ENCODE measurements at places on chromosomes 11 and 22.

DNA sequence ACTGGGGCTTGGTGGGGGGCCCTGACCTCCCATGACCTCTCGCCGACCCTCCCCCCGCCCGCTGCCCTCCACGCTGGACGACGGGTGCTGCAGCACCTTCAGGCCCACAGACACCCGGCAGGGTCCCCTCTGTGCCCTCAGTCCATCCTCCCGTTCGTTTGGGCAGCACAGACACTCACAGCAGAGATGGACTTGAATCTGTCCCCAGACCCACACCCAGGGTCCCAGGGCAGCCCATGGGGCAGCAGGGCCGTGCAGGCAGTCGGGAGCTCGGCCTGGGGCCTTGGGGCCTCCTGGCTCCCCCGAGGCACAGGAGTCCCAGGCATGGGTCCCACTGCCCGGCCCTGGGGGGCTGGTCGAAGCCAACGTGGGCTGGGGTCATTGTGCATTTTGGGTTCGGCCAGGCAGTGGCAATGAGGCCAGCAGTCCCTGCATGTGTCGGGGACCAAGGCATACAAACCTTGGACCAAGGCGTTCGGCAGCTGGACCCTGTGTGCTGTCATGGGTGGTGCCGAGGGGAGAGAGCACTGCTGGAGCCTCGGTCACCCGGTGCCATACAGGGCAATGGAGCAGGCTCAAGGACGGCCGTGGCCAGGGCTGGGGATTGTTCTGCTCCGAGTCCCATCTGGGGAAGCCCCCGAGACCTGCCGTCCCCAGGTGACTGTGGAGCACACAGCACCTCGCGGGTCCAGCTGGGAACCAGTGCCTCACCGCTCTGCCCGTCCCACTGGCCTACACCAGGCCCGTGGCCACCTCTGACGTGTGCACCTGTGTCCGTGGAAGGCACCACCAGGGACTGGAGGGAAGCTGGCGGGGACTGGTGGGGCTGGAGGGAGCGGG lies 19.3 kb upstream of the BRSK2 start:
- no peak for DNase-seq

GRCh38 chr22:29753808-29754657 lies 12.8 kb downstream of the ZMAT5 start:
- no peak for DNase-seq

- no peak for DNase-seq
These were observed 352 bp downstream of the C22orf23 start for GRCh38 chr22:37953062-37953436.

DNA sequence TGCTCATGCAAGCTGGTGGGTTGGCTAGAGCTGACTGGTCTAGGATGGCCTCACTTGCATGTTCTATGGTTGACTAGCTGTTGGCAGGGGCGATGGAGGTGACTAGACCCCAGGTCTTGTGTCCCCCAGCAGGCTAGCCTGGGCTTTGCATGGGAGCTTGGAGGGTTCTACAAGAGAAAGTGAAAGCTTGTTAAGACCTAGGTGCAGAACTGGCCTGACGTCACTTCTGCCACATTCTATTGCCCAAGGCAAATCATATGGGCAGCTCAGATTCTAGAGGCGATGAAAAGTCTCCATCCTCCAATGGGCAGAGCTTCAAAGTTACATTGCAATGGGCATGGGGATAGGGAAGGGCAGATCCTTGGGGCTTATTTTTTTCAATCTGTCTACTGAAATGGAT lies 170.9 kb downstream of the MIAT start:
- no peak for DNase-seq

- no peak for DNase-seq
These were observed 19.2 kb downstream of the TBX1 start for GRCh38 chr22:19779685-19780268.

DNA sequence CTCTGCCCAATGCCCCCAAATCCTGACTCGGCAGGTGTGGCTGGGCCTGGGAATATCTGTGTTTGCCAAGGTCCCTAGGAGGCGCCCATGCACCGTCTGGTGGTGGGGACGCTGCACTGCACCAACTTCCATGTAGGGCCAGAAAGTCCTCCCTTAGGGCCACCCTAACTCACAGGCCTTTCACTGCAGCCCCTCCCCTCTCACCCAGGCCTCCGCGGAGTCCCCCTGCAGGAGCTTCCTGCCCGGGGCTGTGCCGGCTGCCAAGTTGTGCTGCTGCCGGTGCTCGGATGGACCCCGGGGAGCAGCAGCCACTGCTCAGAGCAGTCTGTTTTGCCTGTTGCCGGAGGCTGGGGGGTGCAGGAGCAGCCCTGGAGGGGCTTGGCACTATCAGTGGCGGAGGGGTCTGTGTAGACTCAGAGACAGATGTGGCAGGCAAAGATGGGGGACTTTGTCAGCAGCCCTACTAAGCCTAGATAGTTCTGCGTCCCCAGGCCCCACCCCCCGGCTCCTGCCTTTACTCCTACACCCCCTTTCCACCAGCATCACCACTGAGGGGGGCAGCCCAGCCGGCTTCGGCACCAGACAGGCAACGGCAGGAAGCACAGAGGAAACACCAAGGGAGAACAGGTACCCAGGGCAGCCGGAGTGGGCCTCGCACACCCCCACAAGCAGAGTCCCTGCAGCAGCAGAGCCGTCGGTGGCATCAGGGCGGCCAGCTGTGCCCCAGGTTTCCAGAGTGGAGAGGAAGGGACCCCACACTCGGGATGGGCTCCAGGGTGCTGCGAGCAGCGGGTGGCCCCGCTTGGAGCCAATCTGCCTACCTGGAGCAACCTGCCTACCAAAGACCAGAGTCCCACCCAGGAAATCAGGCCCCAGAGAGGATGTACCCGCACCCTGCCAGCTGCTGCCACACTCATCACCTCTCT lies 124.3 kb downstream of the TRIM29 start:
- no peak for DNase-seq

- no peak for DNase-seq
These were observed 725.5 kb downstream of the METTL15 start for GRCh38 chr11:28833670-28834069.

GRCh38 chr11:49851971-49852389 lies 100.2 kb upstream of the OR4C13 start:
- no peak for DNase-seq

DNA sequence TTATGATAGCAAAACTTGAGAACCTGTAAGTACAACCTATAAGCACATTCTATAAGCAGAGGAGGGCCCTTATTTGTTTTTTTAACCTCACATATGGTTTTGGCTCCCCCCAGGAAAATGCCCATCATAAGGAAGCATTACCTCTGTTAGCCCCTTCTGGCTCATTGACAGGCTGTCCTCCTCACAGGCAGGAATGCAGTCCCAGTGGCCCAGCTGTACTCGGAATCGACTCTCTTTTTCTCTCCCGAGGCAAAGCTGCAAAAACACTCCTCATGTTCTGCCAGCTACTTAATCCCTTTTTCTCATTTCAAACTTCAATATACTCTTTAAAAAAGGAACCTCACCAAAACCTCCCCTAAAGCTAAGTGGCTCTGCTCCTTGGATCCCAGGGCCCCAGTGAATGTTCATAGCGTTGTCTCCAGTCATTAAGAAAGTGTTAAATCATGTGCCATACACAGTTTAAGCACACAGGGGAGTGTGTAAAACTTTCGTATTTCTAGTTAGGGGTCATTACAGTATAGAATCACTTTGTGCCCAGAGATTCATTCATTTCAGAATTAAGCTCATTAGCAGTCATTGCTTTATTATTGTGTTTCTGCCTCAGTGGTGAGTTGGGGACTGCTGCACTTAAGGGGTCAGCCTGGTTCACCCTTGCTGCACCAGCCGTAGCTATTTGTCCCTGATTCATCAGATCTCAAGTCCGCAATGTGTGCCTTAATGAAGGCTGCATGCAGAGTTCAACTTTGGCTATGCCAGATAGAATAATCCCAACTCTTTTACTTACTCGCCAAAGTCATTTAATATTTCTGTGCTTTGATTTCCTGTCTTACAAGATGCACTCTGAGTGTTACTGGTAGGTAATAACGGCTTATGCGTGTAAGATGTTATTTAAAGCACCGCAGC lies 57.6 kb downstream of the JRKL start:
- no peak for DNase-seq

DNA sequence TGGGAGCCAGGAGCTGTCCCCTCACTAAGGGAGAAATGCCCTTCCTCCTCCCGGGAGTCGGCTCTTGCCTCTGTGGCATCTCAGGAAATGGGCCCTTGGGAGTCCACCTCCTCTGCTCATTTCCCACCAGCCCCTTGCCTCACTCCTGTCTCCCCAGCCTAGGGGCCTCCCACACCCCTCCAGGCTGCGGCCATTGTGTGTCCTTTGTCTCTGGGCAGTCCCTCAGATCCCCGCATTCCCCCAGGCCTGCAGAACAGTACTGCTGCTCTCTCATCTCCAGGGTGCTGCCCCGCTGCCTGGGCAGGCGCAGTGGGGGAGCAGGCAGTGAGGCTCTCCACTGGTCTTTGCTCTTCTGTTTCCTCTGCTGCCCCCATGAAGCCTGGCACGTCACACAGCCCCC lies 25.0 kb downstream of the ADA2 start:
- DNase-seq = no peak

DNA sequence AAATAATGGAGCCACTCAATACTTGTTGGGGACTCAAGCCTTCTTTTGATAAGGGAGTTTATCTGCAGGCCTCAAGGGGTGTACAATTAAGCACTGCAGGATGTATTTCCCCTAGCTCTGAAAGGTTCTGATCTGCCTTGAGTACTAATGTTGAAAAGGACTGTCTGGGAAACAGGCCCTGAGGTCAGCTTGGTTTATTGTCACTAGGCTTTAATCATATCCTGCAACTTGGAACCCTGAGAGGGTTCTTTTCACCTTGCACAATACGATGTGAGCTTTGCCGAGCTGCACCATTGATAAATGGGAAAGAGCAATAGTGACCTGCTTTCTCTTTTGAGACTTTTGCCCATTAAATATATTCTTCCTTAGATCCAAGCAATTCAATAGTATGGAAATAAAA lies 31.6 kb upstream of the HORMAD2 start:
- DNase-seq = no peak

- no peak for DNase-seq
These were observed 438 bp upstream of the PLA2G3 start for GRCh38 chr22:31140746-31141145.

- no peak for DNase-seq
These were observed 41.3 kb upstream of the RDX start for GRCh38 chr11:110337570-110338193.

DNA sequence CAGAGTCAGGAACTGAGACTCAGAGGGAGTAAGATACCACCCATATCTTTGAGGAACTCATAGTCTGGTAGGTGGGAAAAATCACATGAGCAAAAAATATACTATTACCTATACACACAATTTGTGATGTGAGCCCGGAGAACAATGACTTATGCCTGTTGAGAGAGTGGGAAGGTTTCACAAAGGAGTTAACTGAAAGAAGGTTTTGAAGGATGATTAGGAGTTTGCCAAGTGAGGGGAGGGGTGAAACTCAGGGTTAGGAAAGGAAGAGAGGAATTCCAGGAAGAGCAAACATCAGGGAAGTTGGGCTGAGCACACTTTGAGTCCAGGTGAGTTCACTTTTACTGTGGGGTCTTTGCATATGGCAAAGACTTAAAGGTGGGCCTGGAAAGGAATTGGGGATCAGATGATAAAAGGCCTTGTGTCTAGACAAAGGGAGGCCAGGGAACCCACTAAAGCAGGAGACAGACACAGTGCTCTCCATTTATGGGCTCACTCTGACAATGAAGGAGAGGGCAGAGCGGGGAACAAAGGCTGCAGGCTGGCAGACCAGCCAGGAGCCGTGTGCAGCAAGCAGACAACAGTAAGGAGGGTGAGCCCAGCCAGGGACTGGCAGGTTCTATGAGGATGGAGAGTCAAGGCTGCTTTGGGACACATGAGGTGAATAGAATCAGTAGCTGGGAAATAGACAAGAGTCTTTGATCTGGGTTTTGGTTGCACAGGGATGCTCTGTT lies 33.1 kb downstream of the TSPAN18 start:
- DNase-seq = no peak

DNA sequence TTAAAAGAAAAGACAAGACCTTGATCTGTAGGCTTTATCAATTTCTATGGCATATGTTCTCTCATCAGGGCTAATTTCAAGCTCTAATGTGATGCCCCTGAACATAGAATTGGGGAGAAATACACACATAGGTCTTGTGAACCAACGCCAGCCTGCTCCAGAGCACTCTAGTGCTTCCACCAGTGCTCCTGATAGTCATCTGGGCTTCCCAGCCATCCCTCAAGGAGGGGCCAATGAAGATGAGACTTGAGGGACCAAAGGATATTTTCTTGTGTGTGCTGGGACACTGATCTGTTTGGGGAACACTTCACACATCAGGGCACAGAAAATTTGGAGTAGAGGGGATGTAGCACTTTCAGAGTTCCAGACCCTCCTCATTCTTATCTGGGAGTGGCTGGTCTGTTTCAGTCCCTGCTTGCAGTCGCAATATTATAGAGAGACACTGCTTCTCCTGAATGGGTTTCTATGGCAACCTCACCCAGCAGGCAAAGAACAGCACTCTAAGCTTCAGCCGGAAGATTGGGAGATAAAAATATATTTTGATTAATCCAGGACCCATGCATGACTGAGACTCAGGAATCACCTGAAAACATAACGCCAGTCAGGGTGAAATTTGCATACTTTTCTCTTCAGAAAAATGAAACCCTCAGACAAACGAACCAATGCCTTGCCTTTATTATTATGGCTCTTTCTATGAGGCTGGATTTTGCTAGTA lies 28.4 kb upstream of the SCN3B start:
- no peak for DNase-seq

DNA sequence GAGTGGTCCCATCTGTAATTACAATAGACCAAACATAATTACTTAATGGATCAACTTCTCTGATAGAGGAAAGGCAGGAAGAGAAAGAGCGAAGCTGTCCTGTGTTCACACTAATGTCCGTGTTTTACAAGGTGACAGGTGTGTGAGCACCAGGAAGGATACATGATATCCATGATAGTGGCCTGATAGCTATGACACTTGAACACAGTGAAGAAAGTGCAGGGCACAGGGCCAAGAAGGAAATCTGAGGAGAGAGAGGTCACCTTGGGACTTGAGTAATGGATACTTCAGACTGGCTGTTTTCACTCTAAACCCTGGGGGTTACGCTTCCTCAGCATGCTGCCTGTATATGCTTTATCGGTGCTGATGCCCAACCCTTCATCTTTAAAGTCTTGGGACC lies 29.4 kb downstream of the TUB start:
- no peak for DNase-seq

DNA sequence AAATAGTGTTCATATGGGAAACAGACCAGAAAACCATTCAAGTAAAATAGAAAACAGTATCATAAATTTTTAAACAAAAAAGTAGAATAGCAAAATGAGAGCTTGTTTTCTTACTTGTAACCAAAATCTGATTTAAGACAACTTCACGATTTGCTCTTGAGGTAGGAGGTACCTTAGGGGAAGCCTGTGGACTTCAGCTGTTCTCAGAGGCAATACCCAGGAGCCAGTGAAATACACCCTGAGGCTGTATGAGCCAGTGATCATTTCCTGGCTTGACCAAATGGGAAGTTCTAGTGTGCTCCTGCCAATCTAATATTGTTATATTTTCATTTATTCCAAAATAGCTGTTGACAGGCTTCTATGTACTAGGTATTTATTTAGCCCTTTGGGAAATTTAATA lies 104.8 kb downstream of the ARHGAP42 start:
- no peak for DNase-seq

All from stimulated activated CD8-positive, alpha-beta memory T cell treated with anti-CD3 and anti-CD28 coated beads, Interleukin-15, amount 100 ng/mL, for 24 hours (primary cell).